ENCODE measurements at places on chromosomes 12 and 14.
A peak's percentile ranks its signal among the peaks of the same experiment; 100 is the strongest.

- DNase-seq = peak; percentile 8
Observed at GRCh38 chr12:129193263-129193871, 340.1 kb downstream of the GLT1D1 start.

DNA sequence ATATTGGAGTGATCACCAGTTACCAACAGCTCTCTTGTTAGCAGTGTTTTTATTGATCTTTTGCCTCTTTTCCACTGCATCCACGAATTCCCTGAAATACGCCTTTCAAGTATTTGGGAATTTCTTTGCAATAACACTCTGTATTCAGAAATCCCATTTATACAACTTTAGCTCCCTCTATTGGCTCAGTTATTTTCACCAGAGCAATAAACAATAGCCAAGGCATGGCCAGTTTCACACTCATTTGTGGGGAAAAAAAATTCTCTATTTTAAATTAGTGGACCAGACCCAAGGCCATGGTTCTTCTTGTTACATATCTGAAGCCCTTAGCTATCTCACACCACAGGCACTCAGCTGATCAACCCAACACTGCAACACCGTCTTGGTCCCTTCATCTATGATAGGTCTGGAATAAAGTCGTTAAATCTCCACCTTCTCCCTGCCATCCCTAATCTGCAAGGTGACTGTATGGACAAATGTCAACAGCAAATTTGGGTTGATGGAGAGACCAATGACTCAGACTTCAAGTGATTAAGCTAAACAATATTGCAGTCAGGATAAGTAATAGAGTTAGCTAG lies 92.4 kb upstream of the TMEM260 start:
- DNase-seq = no peak

GRCh38 chr12:49293056-49293956 lies 1.6 kb upstream of the PRPH start:
- DNase-seq = no peak

- no peak for DNase-seq
Observed at GRCh38 chr12:47033789-47034555, 45.4 kb upstream of the PCED1B start.

DNA sequence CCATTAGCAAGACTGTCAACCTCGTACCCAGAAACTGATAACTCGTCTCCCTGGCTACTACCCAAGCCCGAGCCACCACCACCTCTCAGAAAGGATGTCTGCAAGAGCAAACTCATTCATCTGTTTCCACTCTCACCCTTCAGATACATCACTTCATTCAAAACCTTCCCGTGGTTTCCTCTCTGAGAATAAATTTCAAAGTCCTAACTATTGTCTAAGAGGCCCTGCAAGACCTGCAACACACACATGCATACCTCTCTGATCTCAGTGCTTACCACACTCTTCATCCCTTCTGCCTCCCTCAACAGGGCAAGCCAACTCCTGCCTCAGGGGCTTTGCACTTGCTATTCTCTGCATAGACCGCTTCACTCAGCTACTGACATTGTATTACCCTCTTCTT lies 40.6 kb downstream of the PPP1R13B start:
- no peak for DNase-seq

DNA sequence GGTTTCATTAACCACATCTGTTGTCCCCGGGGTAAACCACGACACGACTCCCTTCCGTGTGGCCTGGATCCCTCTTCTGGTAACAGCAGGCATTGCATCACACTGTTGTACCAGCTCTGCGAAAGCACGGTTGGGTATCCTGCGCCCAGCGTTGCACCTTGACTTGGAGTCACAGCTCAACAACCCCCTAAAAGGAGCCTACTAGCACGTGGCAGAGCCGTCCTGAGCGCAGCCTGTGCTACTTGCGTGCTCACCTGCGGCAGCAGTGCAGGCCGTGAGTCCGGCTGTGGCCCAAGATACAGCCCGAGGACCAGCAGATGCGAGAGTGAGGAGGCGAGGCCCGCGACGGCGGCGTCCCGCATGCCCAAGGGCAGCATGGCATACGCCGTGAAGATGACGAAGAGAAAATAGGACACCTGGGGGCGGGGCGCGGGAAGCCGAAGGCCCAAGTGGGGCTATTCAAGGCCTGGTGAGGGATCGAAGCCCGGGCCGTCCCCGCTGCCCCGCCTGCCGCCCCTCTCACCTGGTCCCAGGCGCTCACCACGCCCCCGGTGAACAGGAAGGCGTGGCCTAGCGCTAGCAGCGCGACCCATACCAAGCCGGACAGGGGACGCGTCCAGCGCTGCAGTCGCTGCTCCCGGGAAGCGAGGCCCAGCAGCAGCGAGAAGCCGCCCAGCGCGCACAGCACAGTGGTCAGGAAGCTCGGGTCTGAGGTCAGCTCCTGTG lies 2.4 kb downstream of the ADCY4 start:
- DNase-seq = no peak

Measured in vagina (tissue), 2 donors.